Left lung (tissue), 14 donors: ENCODE measurements at places on chromosomes 13 and 19. TPM values are rescaled to one million over a fixed set of nuclear protein-coding genes. Genes with fewer than 3 reads are reported as not detected.

SMIM44 gene
- total RNA-seq = not detected

ZNF541 gene
- 0.50 TPM for total RNA-seq

CEACAM16 gene
- not detected for total RNA-seq

EFNA2 gene
- total RNA-seq = not detected

NTF4 gene
- 2.1 TPM for total RNA-seq

C19orf81 gene
- not detected for total RNA-seq

CYP2S1 gene
- 22.5 TPM for total RNA-seq

GPC6 gene
- 9.6 TPM for total RNA-seq

CBY2 gene
- total RNA-seq = not detected

IFNL1 gene
- total RNA-seq = not detected

LILRA5 gene
- total RNA-seq = 52.8 TPM

CEACAM8 gene
- total RNA-seq = 2.6 TPM

TYROBP gene
- 205 TPM for total RNA-seq

PABPC3 gene
- total RNA-seq = 0.17 TPM

ZNF888 gene
- 8.0 TPM for total RNA-seq

CGB8 gene
- total RNA-seq = not detected

ZNF256 gene
- 3.9 TPM for total RNA-seq

FLT1 gene
- total RNA-seq = 30.3 TPM

KASH5 gene
- 3.6 TPM for total RNA-seq

FFAR3 gene
- 1.6 TPM for total RNA-seq

TIMM50 gene
- 46.0 TPM for total RNA-seq

CALR3 gene
- not detected for total RNA-seq

SYT5 gene
- not detected for total RNA-seq

TNNT1 gene
- total RNA-seq = not detected

SULT2A1 gene
- not detected for total RNA-seq

PLEKHA4 gene
- 21.0 TPM for total RNA-seq

TMEM221 gene
- not detected for total RNA-seq

ADGRL1 gene
- total RNA-seq = 26.4 TPM

MZT1 gene
- 9.1 TPM for total RNA-seq

EDDM13 gene
- total RNA-seq = not detected

SSC5D gene
- 5.3 TPM for total RNA-seq

PALM gene
- 30.2 TPM for total RNA-seq

RDH13 gene
- total RNA-seq = 24.2 TPM

CNN1 gene
- 33.1 TPM for total RNA-seq

SLC17A7 gene
- total RNA-seq = 0.34 TPM

LRP3 gene
- 33.5 TPM for total RNA-seq

ABCC4 gene
- total RNA-seq = 38.3 TPM

WDR62 gene
- total RNA-seq = 3.7 TPM

RAB3D gene
- 65.4 TPM for total RNA-seq

VWA8 gene
- total RNA-seq = 18.5 TPM

NXNL1 gene
- total RNA-seq = not detected

RAB4B gene
- total RNA-seq = 42.6 TPM

MBD3L2 gene
- not detected for total RNA-seq

FAM124A gene
- total RNA-seq = 2.4 TPM

ZNF486 gene
- total RNA-seq = 6.4 TPM

ZNF528 gene
- total RNA-seq = 26.7 TPM

FCHO1 gene
- 12.7 TPM for total RNA-seq

IGSF23 gene
- not detected for total RNA-seq

ZNF578 gene
- total RNA-seq = 2.3 TPM

ZNF497 gene
- 1.2 TPM for total RNA-seq

ATG4D gene
- total RNA-seq = 25.0 TPM

NPAS1 gene
- 0.50 TPM for total RNA-seq

C19orf33 gene
- total RNA-seq = 63.2 TPM

ZNF575 gene
- total RNA-seq = 2.5 TPM

ZNF175 gene
- 9.4 TPM for total RNA-seq

PTGIR gene
- total RNA-seq = 12.1 TPM
